ENCODE measurements at places on chromosomes 4 and X. TPM values are rescaled to one million over a fixed set of nuclear protein-coding genes. Genes with fewer than 3 reads are reported as not detected.

CT45A9 gene
- total RNA-seq, result not detected

C4orf54 gene
- total RNA-seq, result not detected

TRIM75 gene
- not detected for total RNA-seq

GRCh38 chr4:2138846-2139500 lies 79.8 kb downstream of the NAT8L start:
- DNase-seq, result no peak

DNA sequence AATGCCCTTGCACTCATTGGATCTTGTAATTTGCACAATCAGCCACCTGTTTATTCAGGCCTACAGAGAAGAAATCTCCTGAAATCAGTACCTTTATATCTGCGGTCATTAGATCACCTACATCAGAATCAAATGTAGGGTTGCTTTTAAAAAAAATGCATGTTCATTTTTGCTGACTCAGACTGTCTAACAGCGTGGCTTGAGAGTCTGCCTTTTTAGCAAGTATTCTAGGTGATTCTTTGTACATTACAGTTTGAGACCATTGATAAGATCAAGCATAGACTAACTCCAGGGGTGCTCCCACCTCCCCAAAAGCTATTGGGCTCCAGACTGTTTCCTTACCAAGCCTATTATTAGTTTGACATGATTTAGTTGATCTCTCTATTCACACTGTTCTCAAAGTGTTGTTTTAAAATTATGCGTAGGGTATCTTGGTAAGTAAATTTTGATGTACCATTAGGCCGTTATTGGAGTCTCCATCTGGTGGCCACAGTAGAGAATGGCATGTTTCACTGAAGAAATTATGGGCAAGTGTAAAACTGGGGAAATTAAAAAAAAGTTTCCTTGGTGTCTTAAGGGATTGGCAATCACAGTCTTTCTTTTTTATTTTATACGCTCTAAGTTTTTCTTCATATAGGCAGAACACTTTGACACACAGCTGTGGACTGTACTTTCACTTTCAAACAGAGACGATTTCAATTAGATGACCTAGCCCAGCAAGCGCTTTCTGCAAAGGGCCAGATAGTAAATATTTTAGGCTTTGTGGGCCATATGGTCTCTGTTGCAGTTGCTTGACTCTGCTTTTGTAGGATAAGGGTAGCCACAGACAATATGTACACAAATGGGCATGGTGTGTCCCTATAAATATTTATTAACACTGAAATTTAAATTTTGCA lies 33.7 kb upstream of the MSL3 start:
- DNase-seq, result no peak

DNA sequence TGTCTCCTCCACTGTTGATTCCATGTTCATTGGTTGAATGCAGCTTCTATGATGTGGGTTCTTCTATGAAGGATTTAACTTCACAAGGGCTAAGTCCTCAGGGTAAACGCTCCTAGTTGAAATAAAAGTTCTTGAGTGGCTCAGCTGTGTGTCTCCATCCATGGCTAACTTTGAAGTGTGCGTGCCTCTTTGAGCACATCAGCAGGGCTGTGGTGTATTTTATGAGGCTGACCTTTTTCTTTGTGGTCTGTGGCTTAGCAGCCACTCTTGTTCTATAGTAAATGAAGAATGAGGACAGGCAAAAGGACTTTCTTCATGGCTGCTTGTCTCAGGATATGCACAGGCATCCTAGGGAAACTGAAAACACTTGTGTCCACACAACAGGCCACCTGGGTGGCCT lies 88.5 kb downstream of the KIT start:
- DNase-seq, result no peak

DNA sequence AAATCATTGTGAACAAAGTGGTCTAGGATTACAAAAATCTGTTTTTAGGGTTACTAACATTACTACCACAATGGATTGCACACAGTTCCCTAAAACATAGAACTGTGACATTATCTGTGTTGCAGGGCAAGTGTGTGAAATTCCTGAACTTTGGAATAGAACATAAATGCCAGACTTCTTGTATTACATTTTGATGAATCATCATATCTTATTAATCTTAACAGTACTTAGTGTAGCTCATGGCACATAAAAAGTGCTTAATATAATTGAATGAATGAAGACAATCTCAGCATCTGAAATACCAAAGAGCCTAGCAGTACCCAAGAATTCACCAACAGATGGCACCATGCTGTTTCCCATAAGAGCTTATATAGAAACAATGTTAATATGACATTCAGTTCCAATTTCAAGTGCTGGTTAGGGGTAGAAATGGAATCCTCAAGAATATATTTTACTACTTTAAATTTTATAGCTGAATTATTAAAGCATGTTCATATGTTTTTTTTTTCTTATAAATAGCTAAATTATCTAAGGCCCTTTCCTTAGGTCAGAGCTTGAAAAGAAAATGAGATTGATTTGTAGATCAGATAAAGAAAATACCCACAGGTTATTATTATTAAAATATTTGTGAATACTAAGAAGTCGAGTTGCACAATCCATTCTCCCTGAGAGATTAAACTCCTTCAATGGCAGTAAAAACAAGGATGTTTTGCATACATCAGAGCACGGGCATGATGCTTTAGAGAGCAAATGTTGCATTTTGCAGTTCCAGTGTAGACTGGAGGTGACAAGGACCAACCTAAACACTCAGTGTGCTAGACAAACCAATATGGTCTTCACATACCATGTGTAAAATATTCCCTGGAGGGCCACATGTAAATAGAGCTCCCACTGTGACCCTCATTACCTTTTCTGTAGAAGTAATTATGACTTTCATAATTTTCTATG lies 25.7 kb upstream of the SHISA3 start:
- no peak for DNase-seq

DNA sequence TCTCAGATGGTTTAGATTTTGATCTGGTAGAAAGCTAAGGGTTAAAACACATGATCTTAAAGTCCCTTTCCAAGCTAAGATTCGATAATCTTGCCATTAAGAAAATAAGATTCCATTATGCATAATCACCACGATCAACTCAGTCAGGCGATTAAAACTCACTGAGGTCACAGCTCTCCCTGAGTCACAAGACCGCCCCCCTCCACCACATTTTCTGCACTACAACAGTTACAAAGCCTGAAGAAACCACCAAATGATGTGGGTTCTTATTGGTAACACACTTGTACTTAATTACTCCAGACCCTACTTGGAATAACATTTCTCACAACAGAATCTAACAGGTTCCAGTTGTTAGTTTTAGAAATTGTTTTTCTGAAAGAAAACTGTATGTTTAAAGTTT lies 62.8 kb downstream of the SH3KBP1 start:
- no peak for DNase-seq

GRCh38 chr4:85747882-85748491 lies 273.0 kb downstream of the ARHGAP24 start:
- DNase-seq, result no peak

DNA sequence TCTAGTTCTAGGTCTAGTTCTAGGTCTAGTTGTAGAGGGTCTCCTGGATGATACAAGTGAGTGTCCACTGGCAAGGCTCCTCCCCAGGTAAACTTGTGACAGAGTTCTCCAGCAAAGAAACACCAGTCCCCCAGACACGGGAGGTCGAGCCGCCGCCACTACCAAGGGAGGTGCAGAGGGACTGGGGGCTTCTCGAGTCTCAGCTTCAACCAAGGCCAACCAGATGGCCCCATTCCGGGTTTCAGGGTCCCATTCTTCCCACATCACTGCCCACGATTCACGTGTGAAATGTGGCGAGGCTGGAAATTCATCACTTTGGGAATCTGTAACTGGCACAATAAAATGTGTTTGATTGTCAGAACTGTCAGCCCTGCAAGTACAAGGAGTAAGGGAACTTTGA lies 37.5 kb downstream of the TKTL1 start:
- no peak for DNase-seq

- no peak for DNase-seq
These were observed 140.6 kb upstream of the GPC4 start for GRCh38 chrX:133555782-133556458.
